Kidney glomerular epithelial cell (primary cell): ENCODE measurements at places on chromosomes 6 and 20.

GRCh38 chr20:24981790-24982189, 10.8 kb downstream of the APMAP start:
- no peak for DNase-seq

DNA sequence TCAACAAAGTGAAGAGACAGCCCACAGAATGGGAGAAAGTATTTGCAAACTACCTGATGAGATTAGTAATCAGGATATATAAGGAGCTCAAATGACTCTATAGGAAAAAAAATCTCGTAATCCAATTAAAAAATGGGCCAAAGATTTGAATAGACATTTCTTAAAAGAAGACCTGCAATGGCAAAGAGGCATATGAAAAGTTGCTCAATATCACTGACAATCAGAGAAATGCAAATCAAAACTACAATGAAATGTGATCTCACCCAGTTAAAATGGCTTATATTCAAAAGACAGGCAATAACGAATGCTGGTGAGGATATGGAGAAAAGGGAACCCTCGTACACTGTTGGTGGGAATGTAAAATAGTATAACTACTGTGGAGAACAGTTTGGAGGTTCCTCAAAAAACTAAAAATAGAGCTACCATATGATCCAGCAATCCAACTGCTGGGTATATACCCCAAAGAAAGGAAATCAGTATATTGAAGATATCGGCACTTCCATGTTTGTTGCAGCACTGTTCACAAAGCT, 65.0 kb downstream of the TOX2 start:
- no peak for DNase-seq

DNA sequence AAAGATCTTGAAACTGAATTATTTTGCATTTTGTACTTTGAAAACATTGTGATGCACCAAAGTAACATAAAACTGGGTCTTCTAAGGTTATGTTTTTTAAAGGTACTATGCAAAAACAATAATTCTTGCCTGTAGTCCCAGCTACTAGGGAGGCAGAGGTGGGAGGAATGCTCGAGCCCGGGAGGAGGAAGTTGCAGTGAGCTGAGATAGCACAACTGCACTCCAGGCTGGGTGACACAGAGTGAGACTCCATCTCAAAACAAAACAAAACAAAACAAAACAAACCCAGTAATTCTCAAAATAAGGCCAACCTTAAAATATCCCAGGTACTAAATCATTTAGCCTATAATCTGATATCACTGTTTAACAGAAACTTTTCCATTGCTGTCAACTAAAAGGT, 269.6 kb downstream of the KHDC1L start:
- DNase-seq = peak; percentile 5

- no peak for DNase-seq
These were observed 97.9 kb downstream of the ZDHHC14 start for GRCh38 chr6:157478926-157479325.

DNA sequence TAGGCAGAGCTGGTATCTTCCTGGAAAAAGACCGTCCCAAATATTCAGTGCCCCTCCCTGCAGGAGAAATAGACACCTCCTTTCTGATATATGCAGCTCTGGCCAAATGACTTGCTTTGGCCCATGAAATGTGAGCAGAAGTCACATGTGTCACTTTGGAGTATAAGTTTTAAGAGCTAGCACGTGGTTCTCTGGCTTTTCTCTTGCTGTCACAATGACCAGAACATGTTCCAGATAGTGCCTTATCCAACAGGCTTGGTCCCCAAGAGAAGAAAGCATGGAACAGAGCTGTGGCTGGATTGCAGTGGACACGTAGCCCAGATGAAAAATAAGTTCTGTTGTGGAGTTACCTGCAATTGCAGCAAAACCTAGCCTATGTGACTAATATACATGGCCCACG, 40.4 kb downstream of the UNC5CL start:
- DNase-seq = no peak

DNA sequence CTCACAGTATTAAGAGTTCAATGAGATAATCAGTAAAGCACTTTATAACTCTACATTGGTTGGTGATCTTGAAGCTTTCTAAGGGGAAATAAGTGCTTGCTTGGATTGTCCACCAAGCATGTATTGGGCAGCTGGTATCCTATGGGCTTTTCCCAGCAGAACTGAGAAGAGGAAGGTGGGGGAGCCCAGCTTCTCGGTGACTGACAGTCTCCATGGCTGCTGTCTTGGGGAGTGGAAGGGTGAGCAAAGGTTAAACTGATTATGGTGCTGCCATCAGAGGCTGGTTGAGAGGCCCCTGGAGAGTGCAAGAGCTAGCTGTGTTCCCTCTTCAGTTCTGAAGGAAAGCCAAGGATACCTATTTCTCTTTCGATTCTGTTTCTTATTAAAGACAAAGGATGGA, 35.5 kb upstream of the ADTRP start:
- DNase-seq = no peak

DNA sequence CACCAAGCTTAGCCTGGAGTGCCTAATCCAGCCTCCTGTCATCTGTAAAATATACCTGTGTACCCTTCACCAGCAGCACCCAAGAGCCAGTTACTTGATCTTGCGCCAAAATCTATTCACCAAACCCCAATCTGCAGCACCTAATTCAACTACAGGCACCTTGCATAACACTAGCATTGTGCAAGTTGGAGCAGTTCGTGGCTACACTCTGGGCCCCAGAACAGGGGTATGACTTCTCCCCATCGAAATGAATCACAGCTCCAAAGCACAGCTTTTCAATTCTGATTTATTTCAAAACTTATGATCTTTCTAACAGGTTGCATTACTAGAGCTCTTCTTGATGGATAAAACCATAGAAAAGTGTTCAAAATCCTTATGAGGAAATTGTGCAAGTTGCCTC, 100.4 kb upstream of the TCF21 start:
- no peak for DNase-seq

GRCh38 chr6:52019092-52019491, 68.3 kb downstream of the PKHD1 start:
- DNase-seq = no peak
